ENCODE measurements at places on chromosomes 5 and 9.

GRCh38 chr5:26579712-26580111 is 458.7 kb downstream of the CDH9 start:
- no peak for DNase-seq

- DNase-seq, result peak; percentile 8
Observed at GRCh38 chr5:65926893-65927292, 518 bp downstream of the ERBIN start.

GRCh38 chr5:132266836-132267160 is 9.3 kb downstream of the PDLIM4 start:
- DNase-seq, result no peak

GRCh38 chr9:127014216-127014909 is 99.8 kb downstream of the RALGPS1 start:
- DNase-seq, result no peak

- DNase-seq, result no peak
Observed at GRCh38 chr5:58545912-58546311, 37.0 kb upstream of the RAB3C start.

DNA sequence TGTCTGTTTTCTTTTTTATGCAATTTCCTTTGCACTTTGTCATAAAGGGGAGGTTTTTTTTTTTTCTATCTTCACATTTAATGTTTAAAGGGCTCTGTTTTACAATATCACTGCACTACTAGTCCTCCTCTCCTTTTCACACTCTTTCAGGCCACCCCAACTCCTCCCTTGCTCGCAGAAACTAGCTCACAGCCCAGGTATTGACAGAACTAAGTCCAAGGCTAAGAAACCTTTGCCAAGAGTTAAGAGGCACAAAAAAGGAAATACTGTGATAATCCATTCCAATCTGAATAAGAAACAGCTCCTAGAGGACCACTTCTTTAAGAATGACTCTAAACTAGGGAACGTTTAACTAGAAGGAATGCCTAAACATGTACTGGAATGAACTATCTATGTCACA is 1.1 kb upstream of the FGF10 start:
- DNase-seq, result no peak

GRCh38 chr5:68369023-68369359 is 153.4 kb downstream of the PIK3R1 start:
- DNase-seq, result no peak

- DNase-seq, result no peak
Observed at GRCh38 chr9:108582726-108583125, 273.1 kb downstream of the ACTL7B start.

- DNase-seq, result peak; percentile 14
Observed at GRCh38 chr5:71778678-71779276, 59.7 kb downstream of the CARTPT start.

DNA sequence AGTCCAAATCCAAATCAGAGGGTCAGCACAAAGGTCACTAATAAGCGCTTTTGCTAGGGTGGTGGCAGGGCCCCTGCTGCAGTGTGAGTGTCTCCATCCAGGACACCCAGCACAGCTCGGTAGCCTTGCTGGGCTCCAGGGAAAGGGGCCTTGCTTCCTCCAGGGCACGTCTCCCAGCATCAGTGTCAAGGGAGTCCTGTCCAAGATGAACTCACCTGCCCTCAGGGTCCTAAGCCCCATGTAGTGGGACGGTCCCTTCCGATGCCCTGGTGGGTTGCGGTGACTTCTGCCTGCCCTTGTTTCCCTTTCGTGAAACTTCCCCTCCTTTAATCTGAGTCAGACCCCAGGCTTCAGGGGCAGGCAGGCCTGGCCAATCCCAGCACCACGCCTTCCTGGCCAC is 101.7 kb downstream of the ZNF354C start:
- DNase-seq, result no peak

GRCh38 chr9:23590276-23591000 is 235.6 kb downstream of the ELAVL2 start:
- DNase-seq, result no peak

DNA sequence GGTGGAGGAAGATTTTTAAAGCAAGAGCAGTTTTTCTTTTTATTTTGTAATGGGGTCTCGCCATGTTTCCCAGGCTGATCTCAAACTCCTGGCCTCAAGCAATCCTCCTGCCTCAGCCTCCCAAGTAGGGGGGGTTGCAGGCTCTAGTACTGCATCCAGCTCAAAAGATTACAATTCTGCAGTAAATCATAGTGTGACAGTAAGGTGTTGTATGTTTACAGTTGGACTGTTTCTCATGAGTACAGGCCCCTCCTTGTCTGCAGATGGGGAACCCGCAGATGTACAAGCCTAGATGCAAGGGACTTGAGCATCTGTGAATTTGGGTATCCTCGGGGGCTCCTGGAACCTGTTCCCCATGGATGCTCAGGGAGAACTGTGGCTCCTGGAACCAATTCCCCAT is 3.3 kb downstream of the CCT5 start:
- DNase-seq, result no peak

GRCh38 chr5:27434335-27434734 is 395.9 kb upstream of the CDH9 start:
- DNase-seq, result no peak

GRCh38 chr5:35281613-35282012 is 51.3 kb upstream of the PRLR start:
- no peak for DNase-seq

- DNase-seq, result no peak
Observed at GRCh38 chr9:89576404-89576839, 28.4 kb upstream of the GADD45G start.

DNA sequence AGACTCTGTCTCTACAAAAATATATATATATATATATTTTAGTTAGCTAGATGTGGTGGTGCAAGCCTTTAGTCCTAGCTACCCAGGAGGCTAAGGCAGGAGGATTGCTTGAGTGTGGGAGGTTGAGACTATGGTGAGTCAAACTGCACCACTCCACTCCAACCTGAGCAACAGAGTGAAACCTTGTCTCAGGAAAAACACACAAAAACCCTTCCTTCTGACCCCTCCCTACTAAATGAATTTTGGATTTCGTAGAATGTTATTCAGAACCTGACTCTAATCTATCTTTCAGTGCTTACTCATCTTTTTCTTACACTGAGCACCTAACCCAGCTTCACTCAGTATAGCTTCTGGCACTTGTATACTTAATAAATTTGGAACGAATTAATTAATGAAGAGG is 35.2 kb upstream of the IL7R start:
- no peak for DNase-seq

DNA sequence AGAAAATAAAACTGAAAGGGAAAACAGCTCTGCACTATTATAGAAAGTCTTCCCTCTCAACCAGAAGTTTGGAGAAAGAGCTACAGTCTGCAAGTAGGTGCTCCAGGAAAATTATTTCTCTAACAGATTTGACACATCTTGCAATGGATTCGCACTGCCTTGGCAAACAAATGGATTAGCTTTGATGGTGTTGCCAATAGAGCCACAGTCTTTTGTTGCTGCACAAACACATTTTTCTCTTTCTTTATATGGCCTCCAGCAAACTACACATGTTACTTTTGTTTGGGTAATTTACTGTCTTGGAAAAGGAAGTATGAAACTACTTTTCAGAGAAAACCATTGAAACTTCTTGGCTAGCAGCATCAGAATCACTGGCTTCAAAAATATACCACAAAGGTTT is 523.1 kb downstream of the EFNA5 start:
- no peak for DNase-seq

DNA sequence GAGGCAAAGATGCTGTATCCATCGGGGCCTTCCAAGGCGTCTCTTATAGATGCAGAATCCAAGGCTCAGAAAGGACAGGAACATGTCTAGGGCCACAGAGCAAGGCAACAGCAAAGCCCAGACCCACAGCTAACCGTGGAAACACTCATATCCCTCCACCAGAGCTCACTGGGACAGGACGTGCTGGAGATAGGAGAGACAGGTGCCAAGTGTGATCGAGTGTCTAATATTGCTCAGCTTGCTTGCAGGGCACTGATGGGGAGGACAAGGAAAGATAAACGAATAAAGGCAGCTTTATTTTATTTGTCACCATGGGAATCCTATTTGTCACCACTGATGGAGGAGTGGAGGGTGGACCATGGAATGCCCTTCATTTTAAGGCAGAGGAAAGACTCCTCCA is 44.0 kb upstream of the AKNA start:
- no peak for DNase-seq

DNA sequence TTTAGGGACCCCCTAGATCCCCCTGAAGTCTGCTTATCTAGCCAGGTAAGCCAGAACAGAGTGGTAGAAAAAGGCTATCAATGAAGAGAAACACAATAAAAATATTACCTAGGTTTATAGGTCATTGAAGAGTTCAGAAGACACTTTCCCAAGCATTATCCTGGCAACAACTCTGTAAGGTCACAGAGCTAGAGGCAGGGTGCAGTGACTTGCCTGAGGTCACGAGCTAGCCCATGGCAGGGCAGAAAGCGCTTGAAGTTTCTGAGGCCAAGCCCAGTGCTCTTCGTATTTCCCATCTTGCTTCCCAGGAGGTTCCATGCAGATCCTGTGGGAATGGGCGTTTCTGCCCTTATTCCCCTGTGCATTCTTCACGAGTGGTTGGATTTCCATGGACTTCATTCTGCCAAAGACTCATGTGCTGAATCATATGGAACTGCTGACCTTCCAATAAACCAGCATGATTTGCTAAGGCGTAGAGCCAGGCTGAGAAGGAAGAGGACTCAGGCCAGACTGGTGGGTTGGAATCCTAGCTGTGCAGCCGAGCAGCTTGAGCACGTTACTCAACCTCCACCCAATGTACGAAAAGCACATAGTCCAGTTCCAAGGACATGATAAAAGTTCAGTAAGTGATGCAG is 22.1 kb downstream of the TRMO start:
- DNase-seq, result no peak

DNA sequence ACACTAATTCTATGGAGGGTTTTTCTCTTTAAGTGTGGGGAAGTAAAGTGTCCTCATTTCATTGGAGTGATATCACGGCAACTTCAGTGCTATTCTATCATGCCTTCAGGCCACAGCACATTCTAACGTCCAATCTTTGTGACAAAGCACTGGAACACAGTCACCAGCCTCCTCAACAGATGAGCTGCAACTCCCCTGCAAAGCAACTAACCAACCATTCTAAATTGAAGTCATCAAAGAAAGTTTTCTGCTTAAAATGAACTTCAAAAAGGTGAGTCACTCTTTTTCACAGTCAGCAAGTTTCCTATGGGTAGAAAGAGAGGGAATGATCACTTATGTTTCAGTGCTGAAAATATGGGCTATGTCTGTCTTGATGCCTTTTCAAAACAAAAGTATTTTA is 190.8 kb downstream of the ELAVL2 start:
- DNase-seq, result no peak

DNA sequence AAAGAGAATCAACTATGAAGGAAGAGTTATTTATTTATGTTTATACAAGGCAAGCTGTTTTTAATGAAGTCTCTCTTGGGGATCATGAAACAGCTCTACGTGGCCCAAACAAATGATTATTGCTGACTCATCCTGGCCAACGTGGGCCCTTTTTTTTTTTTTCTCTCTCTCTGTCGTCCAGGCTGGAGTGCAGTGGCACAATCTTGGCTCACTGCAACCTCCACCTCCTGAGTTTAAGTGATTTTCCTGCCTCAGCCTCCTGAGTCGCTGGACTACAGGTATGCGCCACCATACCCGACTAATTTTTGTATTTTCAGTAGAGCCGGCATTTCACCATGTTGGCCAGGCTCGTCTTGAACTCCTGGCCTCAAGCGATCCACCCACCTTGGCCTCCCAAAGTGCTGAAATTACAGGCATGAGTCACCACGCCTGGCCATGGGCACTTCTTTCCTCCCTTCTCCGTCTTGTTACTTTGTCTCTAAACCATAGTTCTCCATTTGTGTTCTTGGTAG is 98.3 kb downstream of the BASP1 start:
- DNase-seq, result no peak

GRCh38 chr5:173902743-173903142 is 14.6 kb downstream of the CPEB4 start:
- no peak for DNase-seq

GRCh38 chr9:68426755-68427154 is 70.3 kb downstream of the PGM5 start:
- no peak for DNase-seq

- DNase-seq, result no peak
Observed at GRCh38 chr9:78363221-78363620, 66.3 kb downstream of the PSAT1 start.

GRCh38 chr9:99822806-99823591 is 1.3 kb downstream of the NR4A3 start:
- peak; percentile 26 for DNase-seq

GRCh38 chr5:171269717-171270116 is 39.3 kb upstream of the TLX3 start:
- peak; percentile 2 for DNase-seq

GRCh38 chr9:136377341-136378169 is 4.1 kb upstream of the CARD9 start:
- no peak for DNase-seq

DNA sequence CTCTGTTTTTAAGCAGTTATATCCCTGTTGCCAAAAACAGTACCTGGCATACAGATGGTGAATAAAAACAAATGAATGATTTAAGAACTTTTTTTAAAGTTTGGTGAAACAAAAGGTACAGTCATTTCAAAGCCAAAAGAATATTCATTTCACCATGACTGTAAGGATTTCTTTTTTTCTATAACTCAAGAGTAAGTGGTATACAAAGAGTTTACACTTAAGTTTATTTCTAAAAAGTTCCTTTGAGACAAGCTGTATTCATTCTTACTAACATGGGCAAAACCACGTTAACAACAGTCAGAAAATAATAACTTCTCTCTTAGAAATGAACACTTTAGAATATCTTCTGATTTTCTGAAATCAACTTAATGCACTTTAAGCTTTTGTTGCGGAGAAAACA is 5.3 kb downstream of the TMEM161B start:
- DNase-seq, result no peak

DNA sequence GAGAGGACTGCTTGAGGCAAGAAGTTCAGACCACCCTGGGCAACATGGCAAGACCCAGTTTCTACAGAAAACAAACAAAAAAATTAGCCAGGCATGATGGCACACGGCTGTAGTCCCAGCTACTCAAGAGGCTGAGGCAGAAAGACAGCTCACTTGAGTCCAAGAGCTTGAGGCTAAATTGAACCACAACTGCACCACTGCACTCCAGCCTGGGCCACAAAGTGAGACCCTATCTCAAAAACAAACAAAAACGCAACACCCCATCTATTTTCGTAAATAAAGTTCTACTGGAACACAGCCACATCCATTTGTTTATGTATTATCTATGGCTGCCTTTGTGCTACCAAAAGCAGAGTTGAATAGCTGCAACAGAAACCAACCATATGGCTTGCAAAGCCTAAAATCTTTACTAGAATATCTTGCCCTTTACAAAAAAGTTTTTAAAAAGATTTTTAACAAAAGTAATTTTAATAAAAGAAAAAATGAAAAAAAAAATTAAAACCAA is 67.5 kb downstream of the SETX start:
- DNase-seq, result no peak

- no peak for DNase-seq
Observed at GRCh38 chr9:12681620-12682019, 11.6 kb upstream of the TYRP1 start.

Measured in NCI-H524 (cell line).